Left hindlimb (tissue), 1 donor: ENCODE measurements at places on chromosomes 11 and 22.

DNA sequence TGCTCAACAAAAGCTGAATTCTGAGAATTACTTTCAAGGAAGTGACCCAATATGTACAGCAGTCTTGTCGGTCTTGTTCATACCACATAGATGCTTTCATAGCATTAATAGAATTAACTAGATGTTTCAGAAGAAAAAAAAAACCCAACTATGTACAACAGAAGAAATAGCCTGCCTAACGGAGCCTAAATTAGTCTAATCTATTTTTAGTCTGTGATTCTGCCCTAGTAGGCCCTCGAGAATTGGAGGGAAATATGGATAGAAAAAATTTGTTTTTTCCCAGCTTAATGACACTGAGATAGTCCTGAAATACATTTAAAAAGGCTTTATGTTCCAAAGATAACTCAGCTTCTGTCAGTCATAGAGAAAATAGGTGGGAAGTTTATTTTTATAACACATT, 17.1 kb upstream of the TRPC6 start:
- no peak for DNase-seq

- no peak for DNase-seq
Measured at GRCh38 chr11:11822946-11823345, 18.8 kb upstream of the USP47 start.

DNA sequence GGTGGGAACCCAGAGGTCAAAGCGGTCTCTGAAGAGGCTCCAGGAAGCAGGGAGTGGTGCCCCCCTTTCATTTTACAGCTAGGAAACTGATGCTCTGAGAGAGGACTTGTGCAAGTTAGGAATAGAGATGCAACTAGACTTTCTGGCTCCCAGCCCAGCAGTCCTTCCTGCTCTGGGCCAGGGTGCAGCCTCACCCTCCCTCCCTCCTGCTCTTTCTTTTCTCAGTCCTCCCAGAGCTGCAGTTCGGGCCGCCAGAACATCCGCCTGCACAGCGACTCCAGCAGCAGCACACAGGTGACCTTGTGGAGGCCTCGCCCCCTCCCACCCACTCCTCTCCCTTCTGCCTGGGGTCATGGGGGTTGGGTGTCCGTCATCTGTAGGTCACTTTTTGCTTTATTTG, 51.5 kb downstream of the LHFPL7 start:
- DNase-seq, result peak; percentile 54

- no peak for DNase-seq
Measured at GRCh38 chr11:92765082-92765840, 204.2 kb upstream of the MTNR1B start.

DNA sequence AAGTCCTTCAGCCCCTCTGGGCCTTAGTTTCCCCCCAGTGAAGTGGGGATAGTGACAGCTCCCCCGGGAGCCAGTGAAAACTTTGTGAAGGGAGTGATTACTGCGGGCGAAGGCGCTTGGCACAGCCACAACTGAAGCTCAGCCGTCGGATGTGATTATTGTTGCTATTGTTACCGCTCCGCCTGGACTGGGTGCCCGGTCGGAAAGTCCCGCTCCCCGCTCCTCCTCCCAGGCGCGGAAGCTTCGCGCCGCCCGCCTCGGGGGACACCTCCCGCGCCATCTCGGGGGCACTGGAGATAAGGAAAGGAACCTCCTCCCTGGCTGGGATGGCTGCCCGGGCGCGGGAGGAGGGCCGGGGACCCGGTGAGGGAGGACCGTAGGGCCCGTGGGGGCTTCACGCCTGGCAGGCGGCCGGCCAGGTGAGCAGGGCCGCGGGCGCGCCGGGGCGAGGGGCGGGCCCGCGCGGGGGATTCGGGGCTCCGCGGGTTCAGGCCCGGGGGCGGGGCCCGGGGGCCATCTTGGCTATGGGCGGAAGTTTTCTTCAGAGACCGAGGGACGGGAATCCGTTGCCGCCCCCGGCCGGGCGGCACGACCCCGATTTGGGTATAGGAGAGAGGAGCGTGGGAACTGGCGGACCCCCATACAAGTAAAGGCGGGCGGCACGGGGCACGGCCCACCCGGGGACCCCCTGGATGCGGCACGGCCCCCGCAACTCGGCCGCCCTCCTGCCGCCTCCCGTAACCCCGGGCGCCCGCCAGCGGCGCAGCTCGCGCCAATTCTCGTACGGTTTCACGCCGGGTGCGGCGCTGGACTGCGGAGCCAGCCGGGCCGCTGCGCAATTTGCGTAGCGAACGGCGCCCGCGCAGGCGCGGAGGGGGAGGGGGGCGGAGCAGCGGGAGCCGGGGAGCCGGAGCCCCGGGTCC, at the start of gene GPR137:
Gene GPR137 (plus strand): TSS at position 887 of the 923 bp plus-strand sequence. CDS start 677 bp downstream, outside the sequence.
- peak; percentile 91 for DNase-seq

- DNase-seq, result no peak
Measured at GRCh38 chr22:45154383-45154782, 9.3 kb upstream of the NUP50 start.

DNA sequence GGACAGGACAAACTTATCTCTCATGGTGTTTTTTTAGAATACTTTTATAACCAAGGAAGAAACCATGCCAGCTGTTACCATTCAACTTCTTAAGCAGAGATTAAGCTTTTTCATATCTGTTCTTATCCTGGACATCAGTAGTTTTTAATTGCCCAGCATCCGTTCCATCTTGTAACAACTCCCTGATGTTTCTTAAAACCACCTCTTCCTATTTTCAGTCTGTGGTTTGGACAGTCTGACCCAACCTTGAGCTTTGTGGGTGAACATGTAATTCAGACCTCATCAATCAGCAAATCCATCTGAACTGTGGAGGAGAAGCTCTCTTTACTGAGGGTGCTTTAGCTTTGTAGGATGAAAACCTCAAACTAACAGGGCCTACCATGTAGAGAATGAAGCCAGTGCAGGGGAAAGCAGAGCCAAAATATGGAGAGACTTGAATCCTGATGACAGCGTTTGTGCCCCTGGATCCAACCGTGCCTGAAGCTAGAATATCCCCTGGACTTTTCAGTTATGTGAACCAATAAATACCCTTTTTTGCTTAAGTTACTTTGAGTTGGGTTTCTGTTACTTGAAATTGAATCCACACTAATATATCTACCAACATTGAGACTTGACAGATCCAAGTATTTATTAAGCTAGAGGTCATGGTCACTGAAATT, 9.4 kb downstream of the TUG1 start:
- no peak for DNase-seq

GRCh38 chr11:78332174-78332866, 85.3 kb downstream of the GAB2 start:
- no peak for DNase-seq

DNA sequence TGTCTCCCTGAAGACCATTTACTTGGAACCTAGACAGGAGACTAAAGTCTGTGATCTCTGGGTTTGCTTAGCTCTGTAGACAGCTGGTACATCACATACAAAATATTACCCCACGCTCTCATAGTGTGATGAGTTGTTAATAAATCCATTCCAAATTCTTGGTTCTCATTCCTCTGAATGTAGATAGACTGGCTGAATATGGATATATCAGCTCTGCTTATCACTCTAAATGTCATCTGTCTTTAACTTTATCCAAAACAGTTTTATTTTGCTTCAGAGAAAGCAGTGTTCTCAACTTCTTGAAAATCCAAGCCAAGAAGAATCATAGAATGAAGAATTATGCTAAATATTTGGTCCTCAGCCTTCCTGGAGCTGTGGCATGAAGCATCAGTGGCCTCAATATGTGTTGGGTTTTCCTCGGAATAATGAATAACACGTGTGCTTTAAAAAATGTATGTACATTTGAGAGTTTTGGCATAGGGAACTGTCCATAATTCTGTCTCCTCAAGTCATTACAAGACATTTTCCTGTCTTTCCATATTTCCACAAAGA, 10.5 kb upstream of the LDLRAD3 start:
- no peak for DNase-seq

DNA sequence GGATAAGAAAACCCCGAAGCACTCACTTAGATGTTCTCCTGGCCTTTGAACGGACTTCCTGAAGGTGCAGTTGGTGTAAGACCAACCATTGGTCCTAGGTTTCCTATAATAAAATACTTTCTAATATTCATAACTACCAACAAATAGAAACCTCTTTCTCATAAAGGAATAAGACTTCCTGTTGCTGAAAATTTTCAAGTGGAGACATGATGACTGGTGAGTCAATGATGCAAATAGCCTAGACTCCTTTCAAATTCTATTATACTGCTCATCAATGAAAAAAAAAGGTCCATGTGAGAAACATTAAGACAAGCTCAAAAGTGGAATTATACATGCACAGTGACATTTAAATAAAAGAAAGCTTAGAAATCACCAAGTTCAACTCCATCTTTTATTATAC, 862.8 kb downstream of the FAM181B start:
- no peak for DNase-seq

DNA sequence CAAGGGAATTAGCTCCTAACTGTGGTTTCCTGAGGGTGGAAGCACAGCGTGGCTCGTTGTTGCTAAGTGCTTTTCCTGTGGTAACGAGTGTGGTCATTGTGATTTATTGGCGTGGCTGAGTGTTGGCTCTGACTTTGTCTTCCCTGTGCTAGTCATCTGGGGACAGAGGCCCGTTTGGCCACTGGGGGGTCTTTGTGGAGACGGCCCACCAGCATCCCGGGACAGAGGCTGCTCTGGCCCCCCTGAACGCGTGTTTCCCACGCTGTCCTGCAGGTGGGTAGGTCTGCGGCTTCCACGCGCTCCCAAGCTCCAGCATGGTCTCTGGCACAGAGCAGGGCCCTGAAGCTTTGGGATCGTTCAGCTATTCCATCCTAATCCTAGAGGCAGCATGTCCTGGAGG, 1040.0 kb downstream of the TBC1D22A start:
- no peak for DNase-seq

DNA sequence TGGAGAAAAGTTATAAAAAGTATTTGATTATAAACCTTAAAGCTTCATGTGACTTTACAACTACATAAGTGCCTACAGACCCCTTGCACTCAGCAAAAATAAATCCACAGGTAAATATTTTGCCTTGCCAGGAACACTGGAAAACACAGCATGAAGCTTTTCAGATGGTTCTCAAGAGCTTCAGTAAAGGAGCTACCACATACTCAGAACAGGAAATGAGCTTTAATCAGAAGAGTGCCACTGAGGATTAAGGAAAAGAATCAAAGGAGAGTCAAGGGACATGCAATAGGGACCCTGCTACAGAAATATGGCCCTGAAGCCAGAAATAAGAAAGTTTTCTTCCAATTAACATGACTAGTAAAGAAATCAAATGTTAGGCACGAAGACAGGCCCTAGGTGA, 1.2 kb downstream of the CASP1 start:
- DNase-seq, result no peak

GRCh38 chr11:30608534-30608933, 22.4 kb upstream of the MPPED2 start:
- no peak for DNase-seq

DNA sequence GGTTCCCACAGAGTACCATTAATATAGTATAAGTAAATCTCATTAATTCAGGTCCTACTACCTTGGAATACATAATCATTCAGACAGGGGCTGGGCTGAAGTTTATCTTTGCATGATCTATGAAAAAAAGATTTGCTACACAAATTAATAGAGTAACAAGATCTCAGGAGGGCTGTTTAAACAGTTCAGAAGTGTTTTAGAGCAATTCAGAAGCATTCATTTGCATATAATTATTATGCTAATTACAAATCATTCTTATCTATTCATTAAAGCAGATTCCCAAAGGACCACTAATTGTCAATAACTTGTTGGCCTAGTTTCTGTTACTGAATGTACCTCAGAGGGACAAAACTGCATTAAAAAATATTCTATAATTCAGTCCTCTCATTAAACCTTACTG, 40.5 kb downstream of the PITPNB start:
- no peak for DNase-seq

DNA sequence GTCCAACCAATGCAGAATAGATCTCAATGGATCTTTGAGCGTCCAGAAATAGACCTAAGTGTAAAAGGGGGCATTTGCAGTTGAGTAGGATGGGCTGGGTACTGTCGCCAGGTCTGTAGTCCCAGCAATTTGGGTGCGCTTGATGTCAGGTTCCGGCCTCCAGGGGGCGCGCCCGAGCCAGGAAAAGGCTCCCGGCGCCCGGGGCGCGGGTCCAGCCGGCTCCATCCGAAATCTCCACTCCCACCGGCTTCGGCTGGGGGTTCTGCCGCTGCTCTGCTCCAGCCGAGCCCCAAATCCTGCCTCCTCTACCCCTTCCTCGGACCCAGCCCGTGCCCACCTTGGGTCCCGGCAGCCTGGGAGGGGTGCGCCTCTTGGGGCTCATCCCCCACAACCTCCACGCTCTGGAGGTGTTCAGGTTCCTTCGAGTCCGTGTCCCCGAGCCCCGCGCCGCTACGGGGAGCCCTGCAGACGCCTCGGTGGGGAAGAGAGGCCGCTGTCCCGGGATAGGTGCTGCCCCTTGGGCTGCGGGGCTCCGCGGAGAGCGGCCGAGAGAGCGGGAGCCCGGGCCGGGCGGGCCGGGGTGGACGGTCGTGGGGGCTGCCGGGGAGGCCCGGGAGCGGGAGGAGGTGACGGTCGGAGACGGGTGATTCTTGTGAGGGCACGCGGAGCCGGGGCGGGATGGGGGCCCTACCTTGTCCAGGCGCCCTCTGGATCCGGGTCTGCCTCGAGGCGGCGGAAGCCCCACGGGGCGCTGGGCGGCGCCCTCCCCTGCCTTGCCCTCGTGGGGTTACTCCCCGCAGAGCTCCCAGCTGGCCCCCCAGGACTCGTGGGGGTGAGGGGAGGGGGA, 13.0 kb upstream of the CYB5R3 start:
- peak; percentile 86 for DNase-seq

- no peak for DNase-seq
Measured at GRCh38 chr11:15229069-15229468, 114.3 kb downstream of the INSC start.

- DNase-seq, result no peak
Measured at GRCh38 chr11:44203270-44204043, 106.5 kb downstream of the ALX4 start.

GRCh38 chr11:128428935-128429334, 158.4 kb downstream of the ETS1 start:
- DNase-seq, result no peak

DNA sequence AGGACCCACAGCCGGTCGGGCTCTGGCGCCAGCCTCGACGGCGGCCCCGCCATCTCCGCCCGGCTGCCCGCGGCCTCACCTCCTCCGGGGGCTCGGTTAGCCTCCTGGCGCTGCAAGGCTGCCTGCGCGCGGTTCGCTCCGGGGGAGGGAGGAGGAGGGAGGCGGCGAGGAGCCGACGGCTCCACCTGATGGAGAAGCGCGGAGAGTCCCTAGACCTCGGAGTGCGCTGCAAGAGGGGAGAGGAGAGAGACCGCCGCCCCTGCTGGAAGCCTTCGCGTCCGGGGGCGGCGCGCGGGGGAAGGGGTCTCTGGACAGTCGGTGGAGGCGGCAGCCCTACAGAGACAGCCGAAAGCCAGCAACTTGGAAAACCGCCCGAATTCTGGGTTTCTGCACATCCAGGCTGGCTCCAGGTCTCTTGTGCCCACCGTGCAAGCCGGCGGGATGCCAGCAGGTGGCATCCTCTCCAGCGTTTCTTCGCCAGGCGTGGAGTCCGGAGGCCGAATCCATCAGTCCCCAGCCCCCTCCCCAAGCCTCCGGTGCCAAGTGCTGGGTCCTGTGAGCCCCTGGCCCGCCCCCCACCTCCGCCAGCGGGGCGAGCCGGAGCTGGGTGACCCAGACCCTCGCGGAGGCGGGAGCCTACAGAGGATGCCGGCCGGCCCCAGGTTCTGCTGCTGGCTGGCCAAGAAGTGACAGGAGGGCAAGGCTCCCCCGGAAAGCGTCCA, 2.9 kb upstream of the KIRREL3 start:
- peak; percentile 52 for DNase-seq

GRCh38 chr11:57698843-57699365, 13.1 kb downstream of the MED19 start:
- DNase-seq, result no peak
